Kidney epithelial cell (primary cell): ENCODE measurements at places on chromosomes 13 and 19. TPM values are rescaled to one million over a fixed set of nuclear protein-coding genes. Genes with fewer than 3 reads are reported as not detected.

DNA sequence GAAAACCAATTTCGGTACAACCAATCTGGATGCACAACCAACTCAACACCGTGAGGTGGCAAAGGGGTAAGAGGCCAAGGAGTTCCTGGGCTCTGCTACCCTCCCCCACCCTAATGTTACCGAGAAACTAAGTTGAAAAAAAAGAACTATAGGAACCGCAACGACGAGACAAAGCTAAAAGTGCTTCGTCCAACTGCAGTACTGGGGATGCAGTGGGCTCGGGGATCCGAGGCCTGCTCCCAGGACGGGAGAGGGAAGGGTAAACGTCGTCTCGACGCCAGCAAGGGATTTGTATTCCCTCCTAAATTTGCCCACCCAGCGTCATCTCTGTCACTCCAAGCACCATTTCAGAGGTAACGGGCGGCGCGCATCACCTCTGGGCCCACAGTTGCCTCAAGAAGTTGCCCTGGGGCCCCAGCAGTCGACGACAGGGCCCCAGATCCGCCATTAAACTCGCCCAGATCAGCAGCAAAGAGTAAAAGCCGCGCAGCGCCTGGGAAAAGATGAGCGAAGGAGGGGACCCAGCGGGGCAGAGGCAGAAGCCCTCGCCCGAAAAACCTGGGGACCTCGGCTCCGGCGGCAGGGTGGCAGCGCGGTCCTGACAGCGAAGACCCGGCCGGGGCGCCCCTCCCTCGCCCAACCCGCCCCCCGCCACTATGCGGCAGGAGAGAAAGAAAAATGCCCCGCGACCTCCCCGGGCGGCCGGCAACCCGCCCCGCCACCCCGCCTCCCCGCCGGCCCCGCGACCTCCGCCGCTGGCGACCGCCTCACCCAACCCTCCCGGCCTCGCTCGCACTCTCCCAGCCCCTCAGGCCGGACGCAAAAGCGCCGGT is 752 bp downstream of the ZMYM5 start:
- no peak for DNase-seq

DNA sequence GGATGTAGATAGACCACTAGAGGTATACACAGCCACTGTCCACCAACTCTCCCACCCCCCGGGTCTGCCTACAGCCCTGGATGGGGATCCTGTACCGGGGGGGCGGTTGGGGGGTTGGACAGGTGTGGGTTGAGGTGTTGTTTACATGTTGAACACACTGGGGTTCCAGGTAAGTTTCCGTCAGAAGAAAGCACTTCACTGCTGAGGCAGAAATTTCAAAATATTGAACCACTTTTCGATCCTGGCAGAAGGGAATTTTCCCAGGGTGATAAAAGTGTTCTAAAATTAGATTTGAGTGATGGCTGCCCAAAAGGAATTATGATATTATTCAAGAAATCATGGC is 6.6 kb upstream of the CEACAM16 start:
- no peak for DNase-seq

GRCh38 chr13:49098771-49099512 is 121.2 kb upstream of the MLNR start:
- no peak for DNase-seq

DNA sequence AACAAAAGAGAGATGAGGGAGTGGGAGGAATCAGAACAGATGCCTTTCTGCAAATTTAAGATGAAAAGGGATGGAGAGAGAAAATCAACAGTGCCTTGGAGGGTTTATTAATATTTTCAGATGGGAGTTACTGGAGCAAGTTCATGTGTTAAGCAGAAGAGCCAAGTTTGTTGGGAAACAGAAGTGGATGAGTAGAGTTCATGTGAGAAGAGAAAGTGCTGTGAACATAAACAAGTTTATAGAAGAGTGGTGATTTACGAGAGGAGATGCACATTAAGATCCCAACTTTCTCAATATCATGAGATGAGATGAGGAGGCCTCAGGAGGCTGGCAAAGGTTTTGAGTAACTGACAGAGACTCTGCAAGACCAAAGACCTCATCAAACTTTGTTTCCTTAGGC is 274.1 kb upstream of the HTR2A start:
- no peak for DNase-seq

GRCh38 chr13:21987793-21988192 is 316.9 kb downstream of the FGF9 start:
- DNase-seq, result no peak

DNA sequence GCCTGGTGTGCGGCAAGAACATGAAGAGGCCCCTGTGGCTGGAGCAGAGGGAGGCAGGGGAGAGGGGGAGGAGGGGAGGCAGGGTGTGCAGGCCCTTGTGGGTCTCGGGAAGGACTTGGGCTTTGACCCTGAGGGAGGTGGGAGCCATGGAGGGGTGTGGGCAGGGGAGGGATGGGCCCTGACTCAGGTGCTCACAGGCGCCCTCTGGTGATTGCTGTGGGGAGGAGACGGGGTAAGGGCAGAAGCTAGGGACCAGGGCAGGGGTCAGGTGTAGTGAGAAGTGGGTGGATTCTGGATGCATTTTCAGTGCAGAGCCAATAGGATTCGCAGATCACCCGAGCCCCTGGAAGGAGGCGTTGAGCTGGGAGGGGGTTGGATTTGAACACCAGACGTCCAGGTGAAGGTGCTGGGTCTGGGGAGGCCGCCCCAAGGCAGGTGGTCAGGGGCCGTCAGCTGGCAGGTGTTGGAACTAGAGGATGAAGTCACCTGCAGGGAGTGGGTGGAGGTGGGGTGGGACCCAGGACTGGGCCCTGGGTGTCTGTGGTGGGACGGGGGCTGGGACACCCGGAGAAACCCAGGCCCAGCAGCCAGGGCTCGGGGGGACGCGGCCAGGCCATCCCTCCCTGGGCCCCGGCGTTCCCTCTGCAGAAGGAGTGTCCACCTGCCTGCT is 185.4 kb downstream of the KDM4B start:
- DNase-seq, result no peak

DNA sequence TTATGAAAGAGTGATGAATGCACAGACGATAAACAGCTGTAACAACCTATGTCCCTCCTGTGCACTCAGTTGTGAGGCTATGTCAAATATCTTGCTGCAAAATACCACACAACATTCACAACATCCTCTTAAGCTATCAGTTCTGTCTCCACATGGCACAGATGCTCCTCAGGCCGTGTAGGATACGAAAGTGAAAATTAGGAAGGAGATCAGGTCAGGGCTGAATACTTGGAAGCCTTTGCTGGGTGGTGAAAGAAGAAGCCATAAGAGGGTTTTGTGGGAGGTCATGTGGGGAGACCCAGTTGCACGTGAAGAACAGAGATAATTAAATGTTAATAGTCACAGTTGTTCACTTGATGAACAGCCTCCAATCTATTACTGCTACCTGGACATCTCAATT is 58.9 kb downstream of the RXFP2 start:
- DNase-seq, result no peak

- no peak for DNase-seq
Observed at GRCh38 chr13:69948016-69948415, 159.6 kb upstream of the ATXN8OS start.

GRCh38 chr13:64556376-64556775 is 2673.8 kb downstream of the PCDH9 start:
- no peak for DNase-seq

DNA sequence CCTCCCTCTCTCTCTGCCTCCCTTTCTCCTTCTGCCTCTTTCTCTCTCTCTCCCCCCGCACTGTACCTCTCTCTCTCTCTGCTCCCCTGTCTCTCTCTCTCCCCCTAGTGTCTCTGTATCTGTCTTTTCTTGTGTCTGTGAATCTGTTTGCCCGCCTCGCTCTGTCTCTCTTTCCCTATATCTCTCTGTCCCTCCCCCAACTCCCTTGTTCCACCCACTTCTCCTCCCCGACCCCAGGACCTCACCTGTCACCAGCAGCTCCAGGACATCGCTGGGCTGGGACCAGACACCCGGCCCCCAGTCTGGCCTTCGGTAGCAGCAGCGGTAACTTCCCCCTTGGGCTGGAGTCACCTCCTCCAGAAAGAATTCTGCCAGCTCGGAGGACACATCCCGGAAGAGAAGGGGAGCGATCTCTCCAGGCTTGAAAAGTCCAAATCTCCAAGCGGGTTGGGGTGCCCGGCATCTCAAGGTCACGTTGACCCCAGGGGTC is 3.9 kb downstream of the OSCAR start:
- DNase-seq, result no peak

DNA sequence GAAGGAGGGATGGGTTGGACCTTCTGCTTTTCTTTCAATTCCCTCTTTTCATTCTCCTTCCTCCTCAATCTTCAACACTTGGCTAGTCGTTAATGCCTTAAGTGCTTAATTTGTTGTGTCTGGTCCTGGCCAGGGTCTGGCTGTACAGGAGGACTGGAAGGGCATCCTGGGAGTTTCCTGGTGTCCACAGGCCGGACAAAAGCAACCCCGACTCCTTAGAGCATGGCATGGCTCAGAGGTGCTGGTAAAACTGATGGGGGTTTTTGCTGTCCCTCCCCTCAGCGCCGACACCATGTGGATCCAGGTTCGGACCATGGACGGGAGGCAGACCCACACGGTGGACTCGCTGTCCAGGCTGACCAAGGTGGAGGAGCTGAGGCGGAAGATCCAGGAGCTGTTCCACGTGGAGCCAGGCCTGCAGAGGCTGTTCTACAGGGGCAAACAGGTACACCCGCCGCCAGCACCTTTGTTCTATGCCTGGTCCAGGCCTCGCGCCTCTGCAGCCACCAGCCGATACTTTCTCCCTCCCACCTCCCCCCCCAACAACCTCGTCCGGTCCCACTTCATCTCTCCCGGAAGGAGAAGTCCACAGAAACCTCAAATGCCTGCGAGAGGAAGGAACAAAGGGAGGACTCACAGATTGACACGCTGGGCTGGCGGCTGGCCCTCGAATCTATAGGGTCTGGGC is 1.4 kb downstream of the UHRF1 start:
- no peak for DNase-seq

- DNase-seq, result no peak
Observed at GRCh38 chr19:42277821-42278451, 8.9 kb downstream of the CIC start.

DNA sequence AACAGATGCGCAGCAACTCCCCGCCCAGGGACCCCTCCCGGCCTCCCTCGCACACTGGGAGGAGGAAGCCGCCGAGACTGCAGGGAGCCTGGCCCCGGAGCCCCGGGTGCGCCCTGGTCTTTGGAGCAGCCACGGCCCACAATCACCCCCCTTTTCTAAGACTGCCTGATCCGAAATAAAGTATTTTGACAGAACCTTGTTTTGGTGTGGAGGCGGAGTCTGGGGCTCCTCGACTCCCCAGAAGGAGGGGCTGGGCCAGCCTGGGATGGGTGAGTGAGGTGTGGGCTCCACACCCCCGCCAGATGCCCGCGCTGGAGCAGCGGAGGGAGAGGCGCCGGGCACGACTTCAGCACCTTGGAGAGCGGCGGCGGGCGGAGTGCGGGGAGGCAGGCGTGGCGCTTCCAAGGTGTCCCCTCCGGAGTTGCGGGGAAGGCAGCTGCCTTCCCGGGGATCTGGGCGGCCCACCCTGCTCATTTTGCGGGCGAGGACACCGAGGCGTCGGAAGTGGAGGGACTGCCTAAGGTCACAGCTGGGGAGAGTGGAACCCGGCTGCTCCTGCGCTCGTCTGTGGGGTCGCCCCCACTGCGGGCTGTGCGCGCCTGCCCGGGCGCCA is 9.4 kb downstream of the SIRT6 start:
- no peak for DNase-seq

GRCh38 chr19:11204943-11205349 is 7.6 kb upstream of the KANK2 start:
- no peak for DNase-seq

GRCh38 chr13:65609350-65609749 is 1620.8 kb downstream of the PCDH9 start:
- no peak for DNase-seq

- DNase-seq, result no peak
Observed at GRCh38 chr13:107025991-107026390, 458.1 kb upstream of the ARGLU1 start.

DNA sequence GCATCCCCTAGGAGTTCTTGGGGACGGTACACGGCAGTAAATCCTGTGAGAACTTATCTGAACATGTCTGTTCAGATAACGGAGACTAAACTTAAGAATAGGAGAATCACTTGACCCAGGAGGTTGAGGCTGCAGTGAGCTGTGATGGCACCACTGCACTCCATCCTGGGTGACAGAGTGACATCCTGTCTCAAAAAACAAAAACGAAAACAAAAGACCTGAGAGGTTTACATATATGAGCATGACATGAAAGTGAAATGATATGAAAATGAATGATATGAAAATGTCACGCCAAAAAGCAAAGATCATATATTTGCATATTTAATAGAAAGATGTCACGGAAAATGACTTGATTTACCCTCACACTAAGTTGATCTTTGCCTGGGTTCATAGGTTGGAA is 5.8 kb downstream of the ZNF175 start:
- DNase-seq, result no peak

DNA sequence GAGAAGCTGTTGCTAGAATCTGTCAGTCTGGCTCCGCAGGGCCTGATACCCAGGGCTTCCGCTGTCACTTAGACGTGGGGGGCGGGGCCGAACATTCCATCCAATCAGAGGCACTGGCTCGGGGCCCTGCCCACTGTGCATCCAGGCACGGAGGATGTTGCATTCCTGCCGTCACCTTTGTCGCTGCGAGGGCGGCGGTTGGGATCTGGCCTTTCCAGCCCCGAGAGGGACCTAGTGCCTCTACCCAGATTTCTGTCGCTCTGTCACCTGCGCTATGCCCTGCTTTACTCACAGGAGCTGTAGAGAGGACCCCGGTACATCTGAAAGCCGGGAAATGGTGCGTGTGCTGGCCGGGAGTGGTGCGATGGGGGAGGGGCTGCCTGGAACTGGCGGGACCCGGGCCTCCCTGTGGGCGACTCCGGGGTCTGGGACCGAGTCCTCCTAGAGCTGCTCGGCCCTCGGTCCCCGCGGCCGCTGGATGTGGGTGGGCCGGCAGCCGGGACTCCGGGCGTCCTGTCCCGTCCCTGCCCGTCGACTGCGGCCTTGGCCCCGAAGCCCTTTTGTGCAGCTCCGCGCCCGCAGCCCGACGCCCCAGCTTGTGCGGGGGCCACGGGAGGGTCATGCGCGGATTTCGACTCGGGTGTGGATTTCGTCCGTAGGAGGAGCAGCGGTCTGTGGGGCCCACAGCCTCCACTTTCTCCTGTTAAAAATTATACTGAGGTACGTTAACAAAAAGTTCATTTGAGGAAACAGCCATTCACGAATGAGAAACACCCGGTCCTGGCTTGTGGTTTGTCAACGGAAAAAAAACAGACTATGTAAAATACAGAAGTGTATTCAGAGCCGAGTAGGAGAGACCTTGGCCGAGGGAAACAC is at the start of gene ZNF439:
TSS of gene ZNF439 (plus strand) at position 133 of the 876 bp plus-strand sequence. CDS start at position 275, 142 bp downstream.
- peak; percentile 28 for DNase-seq

- no peak for DNase-seq
Observed at GRCh38 chr19:30148039-30148790, 206.2 kb downstream of the URI1 start.

The DNAAF3 gene
- 0.21 and 1.3 TPM in 2 replicates for total RNA-seq

The MISP gene
- 45.6 and 52.4 TPM in 2 replicates for total RNA-seq

The SHISA7 gene
- not detected in 2 replicates for total RNA-seq

The PEAK3 gene
- total RNA-seq, result not detected in 2 replicates

The ALOX5AP gene
- total RNA-seq, result 85.4 and 96.0 TPM in 2 replicates

The CLC gene
- total RNA-seq, result not detected in 2 replicates

The HSH2D gene
- 0.46 and 1.8 TPM in 2 replicates for total RNA-seq

The DCT gene
- total RNA-seq, result 0.08 TPM in 1 of 2 replicates, not detected in the other

The DENND1C gene
- total RNA-seq, result 1.6 and 4.6 TPM in 2 replicates
